ENCODE measurements at places on chromosomes 13 and 19. TPM values are rescaled to one million over a fixed set of nuclear protein-coding genes. Genes with fewer than 3 reads are reported as not detected.

ALOX5AP gene
- total RNA-seq: 61.3 TPM

DNA sequence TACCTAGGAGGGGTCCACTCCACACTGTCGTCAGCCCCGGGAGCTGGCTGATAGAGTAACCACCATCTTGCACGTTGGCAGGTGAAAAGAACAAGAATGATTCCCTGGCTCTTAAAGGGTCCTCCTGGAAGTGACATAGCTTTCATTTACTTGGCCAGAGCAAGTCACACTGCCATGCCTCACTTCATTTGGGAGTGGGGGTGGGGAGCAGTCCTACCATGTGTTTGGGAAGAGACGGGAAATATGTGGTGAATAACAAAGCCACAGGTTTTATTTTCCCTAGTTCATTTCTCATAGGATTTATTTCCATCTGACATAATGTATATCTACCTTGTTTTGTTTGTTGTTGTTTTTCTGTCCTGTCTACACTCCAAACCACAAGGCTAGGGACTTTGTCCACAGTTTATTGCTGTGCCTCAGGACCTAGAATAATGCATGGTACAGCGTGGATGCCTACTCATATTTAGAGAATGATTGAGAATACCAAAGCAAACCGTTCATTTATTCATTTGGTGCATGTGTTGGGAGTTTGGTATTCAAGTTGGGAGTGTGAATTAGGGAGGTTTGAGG is 26.8 kb downstream of the UBAC2 start:
- DNase-seq: no peak

DNA sequence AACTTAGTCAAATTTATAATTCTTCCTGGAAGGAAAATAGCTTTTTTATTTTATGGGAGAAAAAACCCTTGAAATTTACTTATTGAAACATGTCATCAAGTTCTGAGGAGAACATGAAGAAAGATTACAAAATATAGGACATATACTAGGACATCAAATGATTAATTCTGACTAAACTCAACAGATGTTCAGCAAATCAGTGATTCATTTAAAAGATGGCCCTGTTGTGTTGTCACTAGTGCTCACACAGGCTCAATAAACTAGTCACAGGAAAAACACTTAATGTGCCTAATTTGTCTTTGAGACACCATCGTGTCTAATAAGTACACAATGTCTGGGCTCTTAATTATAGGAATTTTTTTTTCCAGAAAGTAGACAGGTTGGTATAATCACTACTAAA is 223.8 kb upstream of the TMTC4 start:
- no peak for DNase-seq

CLDN10 gene
- not detected for total RNA-seq

Measured in activated naive CD8-positive, alpha-beta T cell treated with anti-CD3 and anti-CD28 coated beads, Interleukin-2, amount 10 ng/mL, durations not matched to agents 7 days and 5 days (primary cell).